ENCODE measurements at places on chromosomes 11 and 22.

- DNase-seq = peak; percentile 84
Observed at GRCh38 chr11:7143908-7144307, 55.1 kb downstream of the RBMXL2 start.

- peak; percentile 8 for DNase-seq
Observed at GRCh38 chr11:10524471-10524870, 16.5 kb downstream of the RNF141 start.

DNA sequence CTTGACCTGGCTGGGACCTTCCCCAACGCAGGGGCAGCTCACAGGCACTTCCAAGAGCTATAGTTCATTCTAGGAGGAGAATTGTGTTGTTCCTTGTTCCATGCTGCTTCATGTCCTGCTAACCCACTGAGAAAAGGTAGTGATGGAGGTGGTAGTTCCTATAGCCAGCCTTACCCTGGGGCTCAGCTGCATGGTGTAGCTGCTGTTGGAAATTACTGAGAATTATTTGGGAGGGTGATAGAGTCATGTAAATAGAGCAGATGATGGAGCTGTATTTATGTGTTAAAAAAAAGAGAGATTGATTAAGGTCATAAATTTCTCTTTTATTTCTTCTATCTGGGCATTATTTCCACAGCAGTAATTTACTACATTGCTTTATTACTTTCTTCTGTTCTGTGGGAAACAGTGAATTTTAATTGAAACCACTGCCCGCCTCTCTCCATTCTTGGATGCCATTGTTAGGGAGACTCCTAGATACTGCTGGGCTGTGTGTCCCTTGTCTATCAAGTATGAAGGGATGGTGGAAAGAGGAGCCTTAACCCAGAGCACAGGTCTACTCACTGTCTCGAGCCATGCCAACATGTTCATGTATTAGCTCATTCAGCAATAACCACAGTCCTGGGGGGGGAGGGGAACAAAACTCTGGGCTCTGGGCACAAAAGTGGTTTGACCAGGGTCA, 309.2 kb downstream of the FAT3 start:
- no peak for DNase-seq

GRCh38 chr11:61281581-61282250, 13.4 kb downstream of the VWCE start:
- DNase-seq = no peak

DNA sequence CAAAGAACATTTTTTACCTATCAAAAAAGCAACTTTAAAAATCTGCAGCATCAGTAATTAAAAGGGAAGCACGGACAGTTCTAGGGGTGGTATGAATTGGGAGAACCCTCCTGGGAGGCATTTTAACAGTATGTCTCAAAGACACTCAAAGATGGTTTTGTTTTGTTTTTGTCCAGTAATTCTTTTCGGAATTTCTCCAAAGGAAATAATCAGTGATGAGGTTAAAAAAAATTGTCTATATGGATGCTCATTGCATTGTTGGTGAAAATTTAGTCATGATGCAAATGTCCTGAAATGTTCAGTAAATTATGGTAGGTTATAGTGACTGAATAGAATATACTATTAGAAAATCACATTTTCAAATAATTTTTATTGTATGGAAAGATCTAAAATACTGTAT, 115.1 kb downstream of the ATXN10 start:
- no peak for DNase-seq

Measured in pons (tissue), 1 donor.